Stimulated activated CD8-positive, alpha-beta memory T cell treated with anti-CD3 and anti-CD28 coated beads, Interleukin-4, amount 100 ng/mL, for 4 hours (primary cell): ENCODE measurements at places on chromosomes 2 and 18.

GRCh38 chr2:148102641-148103040 is 81.8 kb downstream of the MBD5 start:
- no peak for DNase-seq

- no peak for DNase-seq
These were observed 216.9 kb downstream of the ARHGAP15 start for GRCh38 chr2:143345887-143346787.

GRCh38 chr2:105361102-105361889 is 24.0 kb downstream of the C2orf49 start:
- no peak for DNase-seq

DNA sequence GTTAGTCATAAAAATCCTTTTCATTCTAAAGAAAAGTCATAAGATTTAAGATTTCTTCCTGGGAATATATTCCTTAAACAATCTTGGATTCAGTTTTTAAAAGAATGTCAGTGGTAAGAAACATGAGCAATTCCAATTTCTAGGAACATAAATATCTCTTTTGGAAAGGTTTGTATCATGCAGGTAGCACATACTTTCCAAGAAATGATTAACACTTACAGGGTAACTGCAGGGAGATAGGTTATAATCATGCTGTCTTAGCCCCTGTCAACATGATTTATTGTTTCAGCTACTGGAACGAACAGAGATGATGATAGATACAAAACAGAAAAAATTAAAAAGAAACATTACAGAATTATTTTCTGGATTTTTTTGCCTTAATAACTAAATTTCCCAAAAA is 1537.7 kb downstream of the LRP1B start:
- DNase-seq, result no peak

GRCh38 chr2:15893689-15894480 is 46.5 kb upstream of the MYCN start:
- no peak for DNase-seq
